COR-L47 (cell line): ENCODE measurements at places on chromosomes 2 and 18.
A peak's percentile ranks its signal among the peaks of the same experiment; 100 is the strongest.

DNA sequence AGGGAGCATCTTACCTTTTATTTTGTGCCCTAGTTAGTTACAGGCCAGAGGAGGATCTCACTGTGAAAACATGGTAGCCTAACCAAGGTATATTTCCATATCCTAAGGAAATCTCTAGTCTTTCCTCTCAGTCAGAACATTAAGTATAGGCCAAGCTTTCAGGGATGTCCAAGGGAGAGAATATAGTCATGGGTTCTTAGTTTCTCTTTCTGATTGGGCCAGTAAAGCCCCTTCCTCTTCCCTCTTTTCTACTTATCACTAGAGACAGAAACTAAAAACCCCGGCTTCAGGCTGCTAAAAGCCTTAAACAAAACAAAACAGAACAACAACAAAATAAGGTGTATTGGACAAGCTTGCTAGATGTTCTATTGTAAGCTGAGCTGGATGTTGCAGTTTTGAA is 44.3 kb upstream of the TNFRSF11A start:
- DNase-seq: no peak

DNA sequence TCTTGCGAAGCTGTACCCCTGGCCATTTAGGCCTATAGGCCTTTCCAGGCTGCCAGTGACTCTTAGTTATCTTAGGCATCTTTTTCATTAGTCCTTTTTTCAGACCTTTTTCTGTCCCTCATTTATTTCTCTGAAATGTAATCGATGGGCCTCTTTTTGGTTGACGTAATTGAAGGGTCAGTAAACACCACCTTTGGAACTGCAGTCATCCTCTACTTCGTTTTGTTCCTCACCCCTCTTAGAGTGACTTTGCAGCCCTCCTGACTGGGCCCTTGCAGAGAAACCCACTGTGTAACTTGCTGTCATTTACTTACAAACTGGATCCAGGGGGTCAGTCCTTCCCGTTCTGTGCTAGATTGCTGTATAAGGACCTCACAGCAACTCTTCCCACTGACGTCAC is 23.2 kb downstream of the CENPO start:
- DNase-seq: no peak

DNA sequence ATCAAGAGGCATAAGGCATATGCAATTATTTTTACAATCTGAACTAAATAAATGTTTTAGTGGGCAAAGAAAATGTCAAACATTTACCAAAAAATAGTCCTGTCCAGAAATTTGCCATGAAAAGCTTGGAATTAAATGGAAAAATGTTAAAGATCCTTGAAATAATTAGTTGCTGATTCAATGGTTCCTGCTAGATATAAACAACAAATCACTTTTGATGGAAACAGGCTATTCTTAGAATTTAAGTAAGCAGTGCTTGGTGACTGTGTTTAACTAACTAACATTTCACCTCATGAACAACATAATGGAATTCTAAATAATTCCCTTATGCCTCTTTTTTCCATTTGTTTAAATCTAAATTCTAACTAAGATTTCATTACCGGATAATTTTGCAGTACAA is 3.9 kb downstream of the RND3 start:
- DNase-seq: no peak

- no peak for DNase-seq
These were observed 955.8 kb upstream of the LRRTM1 start for GRCh38 chr2:81260320-81260719.

DNA sequence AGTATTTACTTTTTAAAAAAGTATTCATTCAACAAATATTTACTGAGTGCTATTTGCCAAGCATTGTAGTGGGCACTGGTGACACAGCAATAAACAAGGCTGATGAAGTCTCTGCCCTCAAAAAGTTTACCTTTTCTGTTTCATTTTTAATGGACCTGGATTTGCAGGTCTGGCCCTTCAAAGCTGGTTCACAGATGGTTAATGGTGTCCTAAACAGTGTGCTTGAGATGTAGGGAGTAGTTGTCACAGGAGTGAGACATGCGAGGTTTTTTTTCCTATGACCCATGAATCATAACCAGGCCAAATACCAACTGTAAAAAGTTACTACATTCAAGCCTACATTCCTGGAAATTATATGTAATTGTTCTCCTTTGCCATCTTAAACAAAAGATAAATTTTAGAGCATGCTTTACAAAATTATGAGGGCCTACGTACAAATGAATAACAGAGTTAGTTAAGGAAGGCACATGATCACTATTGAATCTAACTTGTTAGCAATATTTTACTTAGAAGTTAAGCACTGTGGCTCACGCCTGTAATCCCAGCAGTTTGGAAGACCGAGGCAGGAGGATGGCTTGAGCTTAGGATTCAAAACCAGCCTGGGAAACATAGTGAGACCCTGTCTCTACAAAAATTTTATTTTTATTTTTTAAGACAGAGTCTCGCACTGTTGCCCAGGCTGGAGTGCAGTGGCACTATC is 223.9 kb downstream of the MBD5 start:
- no peak for DNase-seq

DNA sequence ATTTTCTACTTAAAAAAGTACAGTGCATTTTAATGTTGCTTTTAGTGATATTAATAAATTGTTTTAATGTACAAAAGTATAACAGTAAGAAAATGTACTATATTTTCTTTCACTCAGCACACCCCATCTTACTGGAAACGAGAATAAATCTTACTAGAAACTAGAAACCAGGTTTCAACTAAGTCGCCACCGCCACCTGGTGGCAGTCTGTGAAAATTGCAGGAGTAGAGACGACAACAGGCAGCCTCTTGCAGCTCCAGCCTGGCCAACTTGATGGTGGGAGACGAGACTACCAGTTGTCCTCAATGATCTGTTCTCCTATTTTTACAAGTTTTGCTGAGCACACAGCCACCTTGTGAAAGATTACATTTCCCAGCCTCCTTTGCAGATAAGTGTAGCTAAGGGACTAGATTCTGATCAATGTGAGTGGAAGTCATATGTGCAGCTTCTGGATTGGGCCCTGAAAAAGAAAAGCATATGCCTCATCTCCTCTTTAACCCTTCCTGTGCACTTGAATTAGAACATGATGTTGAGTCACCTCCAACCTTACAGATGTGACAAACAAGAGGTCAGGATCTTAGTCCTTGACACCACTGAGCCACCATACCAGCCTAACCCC is 8.7 kb downstream of the OTOF start:
- DNase-seq: peak; percentile 19

DNA sequence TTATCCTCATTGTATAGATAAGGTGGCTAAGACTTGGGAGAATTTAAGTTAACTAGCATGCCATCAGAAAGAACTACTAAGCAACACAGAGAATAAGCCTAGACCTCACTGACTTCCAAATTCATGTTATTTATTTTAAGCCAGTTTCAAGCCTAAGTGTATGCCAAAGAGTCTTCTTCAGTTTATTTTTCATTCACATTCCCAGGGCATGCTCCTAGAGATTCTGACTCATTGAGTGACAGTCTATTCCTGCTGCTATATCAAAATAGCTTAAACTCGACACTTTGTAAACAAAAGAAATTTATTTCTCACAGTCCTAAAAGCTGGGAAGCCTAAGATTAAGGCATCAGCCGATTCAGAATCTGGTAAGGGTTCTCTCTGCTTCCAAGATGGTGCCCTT is 467.1 kb downstream of the MBD2 start:
- no peak for DNase-seq
